ENCODE measurements at places on chromosomes 7 and 10. TPM values are rescaled to one million over a fixed set of nuclear protein-coding genes. Genes with fewer than 3 reads are reported as not detected.

GRCh38 chr10:91196268-91197048 is 24.0 kb upstream of the PCGF5 start:
- H3K27me3 ChIP-seq, result no peaks in the 10 kb centered on the region
- no peaks in the 10 kb centered on the region for H3K36me3 ChIP-seq
- no peaks in the 10 kb centered on the region for H3K4me1 ChIP-seq
- H3K4me3 ChIP-seq, result no peak overlapping the region
- no peak for DNase-seq
- no peak overlapping the region for H3K27ac ChIP-seq

- no peak overlapping the region for H3K27ac ChIP-seq
- no peak overlapping the region for H3K4me3 ChIP-seq
- no peak for DNase-seq
- no peaks in the 10 kb centered on the region for H3K4me1 ChIP-seq
- no peaks in the 10 kb centered on the region for H3K36me3 ChIP-seq
These were observed 148.8 kb downstream of the CHCHD3 start for GRCh38 chr7:132933072-132933458.

CCDC146 gene
- total RNA-seq, result 3.5 TPM

DNA sequence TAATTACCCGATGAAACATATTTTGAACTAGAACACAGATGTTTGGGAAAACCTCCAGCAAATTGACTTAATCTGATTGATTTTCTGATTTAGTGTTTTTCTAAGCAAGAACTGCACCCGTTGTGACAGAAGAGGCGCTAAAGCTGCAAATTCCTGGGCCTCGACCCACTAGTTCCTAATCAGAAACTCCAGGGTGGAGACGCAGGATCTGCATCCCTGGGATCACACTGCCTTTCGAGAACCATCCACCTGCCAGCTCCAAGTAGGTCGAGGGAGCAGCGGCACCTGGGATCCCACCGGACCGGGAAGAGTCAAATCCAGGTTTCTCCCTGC is 136.8 kb upstream of the CDCA7L start:
- H3K27ac ChIP-seq, result no peak overlapping the region
- no peaks in the 10 kb centered on the region for H3K36me3 ChIP-seq
- peaks cover 28% of the 10 kb centered on the region for H3K27me3 ChIP-seq
- H3K4me3 ChIP-seq, result peak overlapping the region; percentile 80
- DNase-seq, result no peak
- H3K4me1 ChIP-seq, result no peaks in the 10 kb centered on the region

DNA sequence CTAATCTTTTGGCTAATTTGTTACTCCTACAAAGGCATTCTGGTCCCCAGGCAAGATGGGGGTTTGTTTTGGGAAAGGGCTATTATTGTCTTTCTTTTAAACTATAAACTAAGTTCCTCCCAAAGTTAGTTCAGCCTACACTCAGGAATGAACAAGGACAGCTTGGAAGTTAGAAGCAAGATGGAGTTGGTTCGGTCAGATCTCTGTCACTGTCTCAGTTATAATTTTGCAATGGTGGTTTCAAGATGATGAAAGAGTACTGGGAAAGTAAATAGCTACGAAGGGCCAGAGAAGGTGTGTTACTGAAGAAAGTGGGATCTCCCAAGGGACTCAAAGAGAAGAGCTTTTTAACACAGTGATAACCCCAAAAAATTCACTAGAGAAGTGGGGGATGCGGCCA is 10.3 kb upstream of the MYO1G start:
- no peak overlapping the region for H3K4me3 ChIP-seq
- H3K36me3 ChIP-seq, result peaks cover 16% of the 10 kb centered on the region
- no peaks in the 10 kb centered on the region for H3K27me3 ChIP-seq
- no peak overlapping the region for H3K27ac ChIP-seq

GRCh38 chr7:78134256-78134655 is 335.7 kb downstream of the PHTF2 start:
- no peak overlapping the region for H3K27ac ChIP-seq
- no peaks in the 10 kb centered on the region for H3K36me3 ChIP-seq
- H3K4me1 ChIP-seq, result peaks cover 4% of the 10 kb centered on the region
- no peaks in the 10 kb centered on the region for H3K27me3 ChIP-seq

ITGB8 gene
- 6.5 TPM for total RNA-seq

PRSS37 gene
- not detected for total RNA-seq

GRCh38 chr10:121808835-121809234 is 119.0 kb downstream of the ATE1 start:
- no peaks in the 10 kb centered on the region for H3K27me3 ChIP-seq
- no peak overlapping the region for H3K4me3 ChIP-seq
- H3K36me3 ChIP-seq, result no peaks in the 10 kb centered on the region
- no peaks in the 10 kb centered on the region for H3K4me1 ChIP-seq

SEC23IP gene
- total RNA-seq, result 93.6 TPM

DNA sequence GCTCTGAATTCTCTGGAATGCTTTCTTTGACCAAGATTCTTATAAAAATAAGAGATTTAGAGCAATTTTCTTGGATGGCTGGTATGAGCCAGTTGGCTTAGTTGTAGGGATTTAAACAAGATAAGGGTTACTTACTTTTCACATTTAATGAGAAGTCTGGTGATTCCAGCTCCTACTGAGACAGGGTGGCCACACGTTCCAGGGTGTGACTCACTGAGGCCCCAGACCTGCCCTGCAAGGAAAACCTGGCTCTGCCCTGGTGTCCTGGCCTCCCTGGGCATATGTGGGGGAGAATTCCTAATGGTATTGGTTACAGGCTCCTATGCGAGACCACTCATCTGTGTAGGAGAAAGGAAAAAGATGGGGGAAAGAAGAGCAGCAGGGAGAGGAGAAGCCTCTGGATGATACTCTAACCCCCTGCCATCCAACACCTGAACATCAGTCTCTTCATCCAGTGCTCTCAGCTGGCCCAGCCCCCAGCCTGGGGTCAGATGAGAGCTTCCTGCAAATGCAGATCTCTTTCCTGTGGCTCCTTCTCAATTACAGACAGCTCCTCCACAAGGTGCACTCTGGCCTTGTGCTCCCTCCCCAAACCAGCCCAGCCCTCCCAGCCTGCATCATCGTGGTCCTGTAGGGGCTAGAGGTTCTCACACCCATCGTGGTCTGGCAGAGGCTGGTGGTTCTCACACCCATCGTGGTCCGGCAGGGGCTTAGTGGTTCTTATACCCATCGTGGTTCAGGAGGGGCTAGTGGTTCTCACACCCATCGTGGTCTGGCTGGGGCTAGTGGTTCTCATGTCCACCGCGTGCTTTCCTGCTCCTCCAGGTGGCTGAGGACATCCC is 139.9 kb downstream of the EGFR start:
- DNase-seq, result no peak
- H3K4me1 ChIP-seq, result peaks cover 6% of the 10 kb centered on the region
- no peaks in the 10 kb centered on the region for H3K36me3 ChIP-seq
- H3K27ac ChIP-seq, result no peak overlapping the region
- no peak overlapping the region for H3K4me3 ChIP-seq

DNA sequence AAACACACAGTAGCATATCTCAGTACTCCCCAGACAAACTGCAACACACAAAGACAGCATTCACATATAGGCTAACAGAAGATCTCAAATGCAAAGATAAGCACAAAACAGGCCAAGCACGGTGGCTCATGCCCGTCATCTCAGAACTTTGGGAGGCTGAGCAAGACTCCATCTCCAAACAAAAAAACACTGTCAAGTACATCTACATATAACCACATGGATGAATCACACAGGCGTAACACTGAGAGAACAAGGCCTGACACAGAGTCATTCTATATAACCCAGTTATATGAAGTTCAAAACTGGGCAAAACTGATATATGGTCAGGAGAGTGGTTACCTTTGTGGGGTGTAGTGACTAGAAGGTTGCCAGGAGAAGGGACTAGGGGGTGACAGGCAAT is 506.4 kb downstream of the KCNMA1 start:
- H3K4me3 ChIP-seq, result no peak overlapping the region
- H3K36me3 ChIP-seq, result no peaks in the 10 kb centered on the region
- no peak overlapping the region for H3K27ac ChIP-seq
- H3K27me3 ChIP-seq, result no peaks in the 10 kb centered on the region

CFAP70 gene
- 0.70 TPM for total RNA-seq

DNA sequence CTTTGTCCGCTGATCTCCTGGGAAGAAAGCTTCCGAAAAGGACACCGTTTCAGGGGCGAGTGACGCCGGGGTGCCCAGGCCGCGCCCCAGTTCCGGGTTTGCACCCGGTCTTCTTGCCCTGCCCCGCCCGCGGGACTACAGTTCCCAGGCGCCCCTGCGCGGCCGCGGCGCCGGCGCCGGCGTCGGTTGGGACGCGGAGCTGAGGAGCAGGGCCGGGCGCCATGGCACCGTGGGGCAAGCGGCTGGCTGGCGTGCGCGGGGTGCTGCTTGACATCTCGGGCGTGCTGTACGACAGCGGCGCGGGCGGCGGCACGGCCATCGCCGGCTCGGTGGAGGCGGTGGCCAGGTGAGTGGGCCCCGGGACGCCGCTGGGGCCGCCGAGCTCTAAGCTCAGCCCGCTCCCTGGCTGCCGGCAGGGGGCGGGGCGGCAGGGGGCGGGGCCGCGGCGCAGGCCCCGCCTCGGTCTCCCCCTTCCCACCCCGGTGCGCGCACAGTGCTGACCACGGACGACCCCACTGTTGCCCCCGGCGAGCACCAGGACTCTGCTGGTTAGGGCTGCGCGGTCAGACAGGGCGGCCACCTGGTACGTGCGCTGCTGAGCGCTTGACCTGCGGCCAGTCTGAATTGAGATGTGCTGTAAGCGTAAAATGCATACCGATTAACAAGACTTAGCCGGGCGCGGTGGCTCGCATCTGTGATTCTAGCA is at the start of gene LHPP:
TSS of gene LHPP (plus strand) at position 182 of the 706 bp plus-strand sequence. CDS start at position 222, 40 bp downstream.
- H3K27me3 ChIP-seq, result no peaks in the 10 kb centered on the region
- H3K4me1 ChIP-seq, result no peaks in the 10 kb centered on the region
- H3K4me3 ChIP-seq, result peak within 1 kb of the TSS; percentile 81
- DNase-seq, result peak; percentile 93
- no peak within 1 kb of the TSS for H3K27ac ChIP-seq
- no peaks in the 10 kb centered on the region for H3K36me3 ChIP-seq

AKR1B15 gene
- not detected for total RNA-seq

DNA sequence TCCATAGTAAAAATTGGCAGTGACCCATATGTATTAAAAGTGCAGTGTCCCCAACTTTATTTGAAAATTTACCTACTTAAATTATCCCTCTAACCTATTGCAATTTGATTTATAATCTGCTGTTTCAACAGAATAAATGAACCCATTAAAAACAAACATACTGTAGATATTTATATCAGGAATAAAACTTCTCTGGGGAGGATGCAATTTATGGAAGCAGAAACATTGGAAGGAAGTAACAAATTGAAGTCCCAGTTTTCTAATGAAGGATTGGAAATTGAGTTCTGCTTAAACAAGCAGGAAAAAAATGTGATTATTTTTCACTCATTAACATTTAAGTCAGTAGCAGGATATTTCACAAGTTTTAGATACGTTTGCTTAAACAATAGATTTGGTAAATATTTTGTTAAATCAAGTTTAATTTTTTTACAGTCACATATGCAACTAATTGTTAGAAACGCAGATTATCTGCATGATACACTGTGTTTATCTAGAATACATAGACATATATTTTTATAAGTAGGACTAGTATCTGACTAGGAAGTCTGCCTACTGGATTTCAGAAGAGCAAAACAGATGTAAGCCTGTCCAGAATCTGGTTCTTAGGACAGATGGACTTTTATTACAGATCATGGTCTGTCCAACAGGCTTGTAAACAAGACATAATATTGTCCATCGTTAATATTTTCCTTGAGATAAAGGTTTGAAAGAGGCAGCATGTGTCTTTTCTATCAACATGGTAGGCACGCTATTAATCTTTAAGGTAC is 5.3 kb downstream of the AGMO start:
- no peaks in the 10 kb centered on the region for H3K4me1 ChIP-seq
- no peak overlapping the region for H3K4me3 ChIP-seq
- no peak for DNase-seq
- H3K27ac ChIP-seq, result no peak overlapping the region
- H3K36me3 ChIP-seq, result no peaks in the 10 kb centered on the region

- no peak overlapping the region for H3K27ac ChIP-seq
- H3K27me3 ChIP-seq, result no peaks in the 10 kb centered on the region
- no peaks in the 10 kb centered on the region for H3K36me3 ChIP-seq
- no peaks in the 10 kb centered on the region for H3K4me1 ChIP-seq
- H3K4me3 ChIP-seq, result no peak overlapping the region
- DNase-seq, result no peak
These were observed 96.0 kb downstream of the ANK3 start for GRCh38 chr10:60293581-60294175.

DNA sequence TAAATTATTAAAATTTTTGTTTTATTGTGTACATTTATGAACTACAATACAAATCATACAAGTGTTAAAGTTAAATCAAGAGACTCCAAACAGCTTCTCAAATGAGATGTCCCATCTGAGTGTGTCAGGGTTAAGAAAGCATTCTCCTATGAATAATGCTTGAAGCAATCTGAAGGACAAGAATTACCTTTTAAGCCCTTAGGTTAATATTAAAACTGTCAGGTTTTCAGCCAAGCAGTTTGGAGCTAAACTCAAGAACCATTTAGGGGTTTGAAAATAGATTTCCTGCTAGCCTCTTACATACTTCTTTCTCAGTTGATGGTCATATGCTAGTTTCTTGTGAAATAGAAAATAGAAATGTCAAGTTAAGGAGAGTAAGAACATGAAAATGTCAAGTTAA is 38.3 kb downstream of the LIPJ start:
- H3K4me3 ChIP-seq, result no peak overlapping the region
- no peaks in the 10 kb centered on the region for H3K36me3 ChIP-seq
- no peaks in the 10 kb centered on the region for H3K4me1 ChIP-seq

- H3K4me3 ChIP-seq, result no peak overlapping the region
- no peak for DNase-seq
- H3K36me3 ChIP-seq, result no peaks in the 10 kb centered on the region
- no peak overlapping the region for H3K27ac ChIP-seq
These were observed 191.5 kb upstream of the CELF2 start for GRCh38 chr10:10826125-10826524.

GRCh38 chr10:13994932-13995331 is 335.8 kb downstream of the FRMD4A start:
- no peaks in the 10 kb centered on the region for H3K27me3 ChIP-seq
- no peak overlapping the region for H3K4me3 ChIP-seq
- DNase-seq, result no peak
- H3K36me3 ChIP-seq, result no peaks in the 10 kb centered on the region

TMEM178B gene
- 1.7 TPM for total RNA-seq

DNA sequence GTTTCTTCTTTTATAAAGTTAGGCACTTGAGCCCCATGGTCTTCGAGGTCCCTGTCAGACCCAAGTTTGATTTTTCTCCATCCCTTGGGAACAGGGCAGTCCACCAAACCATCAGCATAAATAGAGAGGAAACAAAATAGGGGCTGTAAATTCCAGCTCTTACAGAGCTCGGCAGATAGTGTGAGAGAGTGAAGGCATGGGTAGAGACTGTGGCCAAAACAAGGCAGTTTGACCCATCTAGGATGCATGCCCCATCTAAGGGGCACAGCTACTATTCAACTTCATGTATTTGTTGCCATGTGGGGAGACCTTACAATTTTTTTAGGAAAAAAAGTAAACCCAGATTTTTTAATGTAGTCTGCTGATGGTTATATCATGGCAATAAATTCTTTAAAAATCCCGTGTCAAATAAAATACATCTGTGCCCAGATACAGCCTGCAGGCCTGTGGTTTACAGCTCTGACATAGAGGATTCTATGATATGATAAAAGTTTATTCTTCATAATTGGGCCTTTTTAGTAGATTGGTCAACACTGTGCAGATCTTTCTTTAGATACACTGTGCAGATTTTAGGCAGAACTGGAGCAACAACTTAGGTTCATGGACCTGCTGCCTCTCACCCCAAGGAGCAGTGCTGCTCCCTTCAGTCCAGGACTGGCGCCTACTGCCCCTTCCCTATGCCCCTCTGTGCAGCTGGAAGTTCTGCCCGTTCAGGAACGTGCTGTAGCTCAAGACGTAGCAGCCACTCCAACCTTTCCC is 5.3 kb downstream of the PPP1R3C start:
- no peak overlapping the region for H3K27ac ChIP-seq
- no peak for DNase-seq
- H3K4me3 ChIP-seq, result no peak overlapping the region
- H3K27me3 ChIP-seq, result peaks cover 18% of the 10 kb centered on the region
- no peaks in the 10 kb centered on the region for H3K36me3 ChIP-seq
- H3K4me1 ChIP-seq, result no peaks in the 10 kb centered on the region

CLCN1 gene
- not detected for total RNA-seq

Data from endodermal cell (in vitro differentiated cells).